Posterior cingulate gyrus (tissue), 11 donors: ENCODE measurements at places on chromosomes 2 and 18.
A peak's percentile ranks its signal among the peaks of the same experiment; 100 is the strongest.

GRCh38 chr18:79401494-79402208 lies 5.9 kb downstream of the NFATC1 start:
- DNase-seq = no peak

DNA sequence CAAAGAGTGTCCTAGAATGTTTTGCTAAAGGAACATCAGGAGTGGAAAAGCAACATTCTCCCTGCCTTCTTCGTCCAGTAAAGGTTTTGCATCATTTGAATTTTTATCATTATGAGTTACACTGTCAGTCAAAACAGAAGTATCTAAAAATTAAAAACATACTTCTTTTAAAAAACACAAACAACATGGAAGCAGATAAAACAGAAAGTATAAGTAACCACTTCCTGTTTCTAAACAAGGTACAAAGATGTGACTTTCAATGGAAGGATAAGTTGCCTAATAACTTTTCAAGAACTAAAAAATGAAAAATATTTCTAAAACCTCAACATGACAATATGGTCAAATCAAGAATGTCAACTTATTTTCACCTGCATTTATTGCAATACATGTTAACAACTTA lies 158.2 kb downstream of the STK39 start:
- DNase-seq = no peak

DNA sequence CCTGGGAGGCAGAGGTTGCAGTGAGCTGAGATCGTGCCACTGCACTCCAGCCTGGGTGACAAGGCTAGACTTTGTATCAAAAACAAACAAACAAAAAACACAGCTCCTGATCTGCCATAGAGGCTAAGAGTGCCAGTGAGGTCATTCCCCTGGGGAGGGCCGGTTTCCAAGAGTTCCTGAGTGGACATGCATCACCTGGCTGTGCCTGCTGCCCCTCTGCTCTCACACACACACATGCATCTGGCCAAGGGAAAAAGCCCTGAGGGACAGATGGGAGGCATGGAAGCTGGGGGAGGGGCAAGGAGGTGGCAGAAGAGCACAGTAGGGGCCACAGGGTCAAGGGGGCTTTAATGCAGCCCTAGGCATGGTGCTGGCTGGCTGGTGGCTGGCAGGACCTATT lies 60.4 kb downstream of the ZBTB7C start:
- DNase-seq = no peak

DNA sequence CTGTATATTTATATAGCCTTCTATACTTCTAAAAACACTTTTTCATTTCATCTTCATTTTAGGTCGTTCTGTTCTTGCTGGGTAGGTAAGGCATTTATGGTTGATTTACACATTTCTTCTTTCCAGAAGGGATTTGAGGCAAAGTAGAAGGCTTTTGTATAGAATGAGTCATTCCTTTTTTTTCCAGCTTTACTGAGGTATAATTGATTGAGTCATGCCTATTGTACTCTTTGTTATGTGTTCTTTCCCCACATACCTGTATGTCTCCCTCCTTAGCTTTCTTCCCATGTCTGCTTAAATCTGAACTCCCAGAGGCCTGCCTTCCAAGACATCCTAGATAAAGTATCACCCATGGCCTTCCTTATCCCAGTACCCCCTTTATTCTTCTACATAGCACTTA lies 4.8 kb upstream of the CDC42EP3 start:
- no peak for DNase-seq

DNA sequence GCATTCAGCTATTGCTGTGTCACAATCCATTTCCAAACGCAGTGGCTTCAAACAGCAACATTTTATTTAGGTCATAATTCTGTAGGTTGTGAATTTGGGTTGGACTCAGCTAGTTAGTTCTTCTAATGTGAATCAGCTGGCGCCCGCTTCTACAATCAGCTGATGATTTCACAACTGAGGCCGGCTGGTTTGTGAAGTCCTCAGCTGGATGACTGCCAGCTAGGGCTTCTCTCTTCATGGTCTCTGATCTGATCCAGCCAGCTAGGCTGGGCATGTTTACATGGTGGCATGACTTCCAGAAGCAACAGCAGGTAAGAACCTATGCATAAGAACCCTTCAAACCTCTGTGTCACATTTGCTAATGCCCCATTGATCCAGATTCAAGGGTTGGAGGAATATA lies 172.0 kb downstream of the SLC4A10 start:
- DNase-seq = no peak

DNA sequence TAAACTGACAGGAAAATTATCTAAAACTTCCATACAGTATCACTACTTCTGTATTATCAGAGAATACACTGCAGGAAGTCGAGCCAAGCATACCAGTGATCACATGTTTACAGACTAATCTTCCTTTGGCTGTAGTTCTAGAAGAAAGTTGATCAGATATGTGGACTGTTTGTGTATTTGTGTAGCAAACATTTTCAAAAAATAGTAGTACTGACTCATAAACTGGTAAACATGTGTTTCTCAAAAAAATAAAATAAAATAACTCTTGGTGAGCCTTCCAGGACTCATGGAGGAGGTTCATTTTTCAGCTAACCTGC lies 148.9 kb upstream of the SLC39A10 start:
- no peak for DNase-seq

- no peak for DNase-seq
Observed at GRCh38 chr2:126571403-126571802, 84.6 kb upstream of the GYPC start.

- no peak for DNase-seq
Observed at GRCh38 chr2:232980683-232981082, 32.4 kb downstream of the NGEF start.

- no peak for DNase-seq
Observed at GRCh38 chr18:77114415-77115191, 18.0 kb downstream of the MBP start.

GRCh38 chr2:226360658-226361057 lies 439.0 kb downstream of the IRS1 start:
- DNase-seq = no peak

- DNase-seq = no peak
Observed at GRCh38 chr2:19746611-19747309, 155.0 kb downstream of the TTC32 start.

DNA sequence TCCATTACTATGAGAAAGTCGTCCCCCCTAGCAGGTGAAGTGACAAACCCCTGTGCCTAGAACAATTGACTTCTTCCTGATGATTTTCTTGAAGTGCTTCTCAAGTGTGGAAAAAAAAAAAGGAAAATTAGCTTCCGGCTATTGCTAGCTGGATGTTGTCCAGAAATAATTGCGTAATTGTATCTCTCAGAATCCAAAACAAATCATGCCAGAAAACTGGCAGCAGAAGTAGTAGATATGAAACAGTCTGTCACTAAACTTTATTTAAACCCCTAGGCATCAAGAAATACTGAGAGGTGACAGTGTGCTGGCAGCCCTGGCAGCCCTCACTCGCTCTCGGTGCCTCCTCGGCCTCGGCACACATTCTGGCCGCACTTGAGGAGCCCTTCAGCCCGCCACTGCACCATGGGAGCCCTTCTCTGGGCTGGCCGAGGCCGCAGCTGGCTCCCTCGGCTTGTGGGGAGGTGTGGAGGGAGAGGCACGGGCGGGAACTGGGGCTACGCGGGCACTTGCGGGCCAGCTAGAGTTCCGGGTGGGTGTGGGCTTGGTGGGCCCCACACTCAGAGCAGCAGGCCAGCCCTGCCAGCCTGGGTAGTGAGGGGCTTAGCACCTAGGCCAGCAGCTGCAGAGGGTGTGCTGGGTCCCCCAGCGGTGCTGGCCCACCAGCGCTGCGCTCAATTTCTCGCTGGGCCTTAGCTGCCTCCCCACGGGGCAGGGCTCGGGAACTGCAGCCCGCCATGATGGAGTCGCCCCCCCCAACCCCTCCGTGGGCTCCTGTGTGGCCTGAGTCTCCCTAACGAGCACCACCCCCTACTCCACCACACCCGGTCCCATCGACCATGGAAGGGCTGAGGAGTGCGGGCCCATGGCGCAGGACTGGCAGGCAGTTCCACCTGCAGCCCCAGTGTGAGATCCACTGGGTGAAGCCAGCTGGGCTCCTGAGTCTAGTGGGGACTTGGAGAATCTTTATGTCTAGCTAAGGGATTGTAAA lies 80.5 kb upstream of the ABCA12 start:
- DNase-seq = no peak

GRCh38 chr18:8526332-8526731 lies 82.9 kb upstream of the RAB12 start:
- DNase-seq = peak; percentile 31

DNA sequence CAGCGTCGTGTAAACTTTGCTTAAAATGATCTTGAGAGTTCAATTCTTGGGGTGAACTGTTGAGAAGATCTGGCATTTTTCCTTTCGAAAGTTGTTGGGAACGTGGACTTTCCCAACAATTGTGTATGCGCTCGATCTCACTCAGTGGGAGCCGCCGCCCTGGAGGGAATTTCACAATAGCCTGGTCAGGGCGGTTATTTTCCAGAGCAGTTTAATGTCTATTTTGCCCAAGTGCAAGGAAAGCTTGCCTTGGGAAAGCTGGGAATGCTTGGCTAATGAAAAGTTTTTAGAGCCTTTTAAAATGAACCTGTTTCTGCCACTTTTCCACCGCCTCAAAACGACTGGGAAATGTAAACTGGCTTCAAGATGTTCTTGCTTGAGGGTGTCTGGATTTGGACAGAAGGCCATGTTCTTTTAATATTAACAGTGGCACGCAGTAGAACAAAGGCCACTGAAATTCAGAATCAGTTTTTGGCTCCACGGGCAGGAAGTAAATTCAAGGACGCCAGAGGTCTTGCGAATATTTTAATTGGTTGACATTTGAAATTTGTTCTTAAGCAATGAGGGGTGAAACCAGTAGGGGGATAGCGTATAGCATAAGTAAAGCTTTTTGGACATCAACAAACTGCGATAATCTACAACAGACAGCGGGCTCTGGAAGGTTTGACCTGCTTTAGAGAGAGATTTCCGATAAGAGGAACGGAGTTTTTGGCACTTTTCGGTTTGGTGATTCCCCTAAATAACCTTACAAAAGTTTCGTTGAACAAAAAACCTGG lies 1.2 kb downstream of the CFLAR start:
- no peak for DNase-seq

DNA sequence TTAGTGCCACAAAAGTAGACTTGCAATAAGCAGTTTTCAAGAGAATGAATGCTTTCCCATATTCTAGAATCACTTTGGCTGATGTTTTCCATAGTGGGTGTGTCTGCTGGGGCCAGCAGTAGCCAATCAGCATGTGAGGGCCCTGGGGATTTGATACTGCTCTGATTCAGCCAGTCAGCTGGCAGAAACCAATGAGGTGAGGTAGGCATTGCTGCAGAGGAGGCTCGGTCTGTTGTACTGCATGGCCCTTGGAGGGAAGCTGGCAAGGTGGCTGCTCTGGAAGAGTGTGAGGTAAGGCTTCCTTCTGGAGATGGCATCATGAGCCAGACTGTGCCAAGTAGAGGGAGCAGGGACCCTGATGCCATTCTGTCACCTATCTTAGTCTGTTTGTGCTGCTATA lies 22.7 kb downstream of the TMEM87B start:
- no peak for DNase-seq

GRCh38 chr2:10839813-10840212 lies 27.2 kb upstream of the PDIA6 start:
- no peak for DNase-seq

- DNase-seq = no peak
Observed at GRCh38 chr2:233419602-233420391, 65.5 kb downstream of the DGKD start.

GRCh38 chr18:48931680-48932461 lies 18.9 kb downstream of the SMAD7 start:
- DNase-seq = no peak

DNA sequence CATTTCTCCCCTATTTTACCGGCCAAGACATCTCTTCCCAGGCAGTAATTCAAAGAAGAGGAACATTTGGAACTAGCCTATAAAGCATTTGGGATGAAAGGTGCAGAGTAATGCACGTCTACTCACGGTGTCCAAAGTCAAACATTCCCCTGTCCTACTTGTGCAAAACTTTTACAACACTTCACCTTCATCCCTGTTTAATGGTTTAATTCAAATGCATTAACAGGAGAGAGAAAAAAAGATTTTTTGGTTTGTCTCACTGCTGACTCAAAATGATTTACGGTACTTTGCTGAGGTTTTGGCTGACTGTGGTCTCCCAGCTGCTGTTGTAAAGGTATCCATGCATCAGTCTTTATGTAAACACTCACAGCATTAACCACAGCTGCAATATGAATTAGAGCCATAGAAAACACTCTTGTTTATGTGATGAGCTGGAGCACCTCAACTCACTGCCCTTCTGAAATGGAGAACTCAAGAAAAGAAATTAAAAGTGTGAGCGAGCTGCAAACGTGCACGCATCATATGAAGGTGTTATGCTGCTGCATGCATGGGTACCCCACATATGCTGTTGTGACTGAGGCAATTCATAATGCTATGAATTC lies 220.5 kb downstream of the PIEZO2 start:
- DNase-seq = no peak

DNA sequence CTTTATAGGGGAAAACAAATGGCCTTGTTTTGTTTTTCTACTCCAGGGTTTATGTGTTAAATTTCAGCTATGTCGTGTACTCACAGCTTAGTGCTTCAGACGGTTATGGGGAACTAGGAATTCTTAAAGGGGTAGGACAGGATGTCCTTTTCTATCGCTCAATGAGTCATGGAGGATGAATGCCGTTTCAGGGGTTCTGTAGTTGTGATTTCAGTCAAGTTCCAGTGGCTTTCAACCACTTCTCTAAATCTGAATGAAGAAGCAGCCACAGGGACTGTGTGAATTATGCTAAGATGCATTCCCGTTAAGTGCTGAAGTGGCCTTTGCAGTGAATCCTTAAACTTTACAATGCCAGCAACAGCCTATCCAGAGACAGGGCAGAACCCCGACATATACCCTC lies 1231.7 kb upstream of the ZEB2 start:
- no peak for DNase-seq

DNA sequence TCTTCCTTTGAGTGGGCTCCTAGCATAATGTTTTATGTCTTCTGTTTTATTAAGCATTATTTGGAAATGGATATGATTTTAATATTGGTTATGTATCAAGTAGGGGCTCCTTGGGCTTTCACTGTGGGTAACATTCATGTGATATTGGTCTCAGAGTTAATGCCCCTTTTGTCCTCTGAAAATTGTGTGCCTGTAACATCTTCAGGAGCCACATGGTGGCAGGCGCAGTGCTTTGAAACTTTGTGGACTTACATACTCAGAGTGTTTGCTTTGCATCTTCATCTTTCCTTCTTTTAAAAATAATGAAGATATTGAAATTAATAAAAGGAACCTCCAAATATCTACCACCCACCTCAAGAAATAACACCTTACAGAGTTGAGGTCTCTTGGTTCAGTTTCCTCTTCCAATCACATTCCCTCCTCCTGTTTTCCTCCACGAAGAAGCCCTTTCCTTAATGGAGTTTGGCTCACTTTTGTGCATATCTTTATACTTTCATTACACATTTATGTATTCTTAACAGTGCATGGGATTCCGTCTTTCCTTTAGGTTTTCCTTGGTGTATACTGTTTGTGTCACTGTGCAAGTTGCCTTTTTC lies 73.5 kb downstream of the LIMS1 start:
- DNase-seq = peak; percentile 39

- DNase-seq = no peak
Observed at GRCh38 chr2:119449521-119449920, 17.9 kb downstream of the TMEM37 start.
